ENCODE measurements at places on chromosomes 11 and 22.
A peak's percentile ranks its signal among the peaks of the same experiment; 100 is the strongest.

DNA sequence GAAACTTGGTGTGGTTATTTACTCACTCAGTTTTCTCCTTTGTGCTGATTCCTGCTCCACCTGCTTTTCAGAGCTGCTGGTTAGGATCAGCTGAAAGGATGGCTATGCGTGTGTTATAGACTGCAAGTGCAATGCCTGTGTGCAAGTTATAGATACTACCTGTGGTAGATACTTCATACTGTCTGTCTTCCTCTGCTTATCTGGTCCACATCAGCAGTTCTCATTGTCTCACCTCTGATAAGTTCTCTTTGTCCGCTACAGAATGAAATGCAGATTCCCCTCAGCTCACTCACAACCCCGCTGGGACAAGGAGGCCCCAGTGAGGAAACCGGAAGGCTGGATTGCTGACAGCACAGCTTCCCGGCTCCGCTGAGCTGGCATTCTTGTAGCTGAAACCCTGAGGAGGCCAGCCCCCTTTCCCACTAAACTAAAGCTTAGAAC is 37.5 kb upstream of the LYVE1 start:
- no peak for DNase-seq

- DNase-seq = no peak
Measured at GRCh38 chr22:24969560-24970301, 17.2 kb downstream of the KIAA1671 start.

DNA sequence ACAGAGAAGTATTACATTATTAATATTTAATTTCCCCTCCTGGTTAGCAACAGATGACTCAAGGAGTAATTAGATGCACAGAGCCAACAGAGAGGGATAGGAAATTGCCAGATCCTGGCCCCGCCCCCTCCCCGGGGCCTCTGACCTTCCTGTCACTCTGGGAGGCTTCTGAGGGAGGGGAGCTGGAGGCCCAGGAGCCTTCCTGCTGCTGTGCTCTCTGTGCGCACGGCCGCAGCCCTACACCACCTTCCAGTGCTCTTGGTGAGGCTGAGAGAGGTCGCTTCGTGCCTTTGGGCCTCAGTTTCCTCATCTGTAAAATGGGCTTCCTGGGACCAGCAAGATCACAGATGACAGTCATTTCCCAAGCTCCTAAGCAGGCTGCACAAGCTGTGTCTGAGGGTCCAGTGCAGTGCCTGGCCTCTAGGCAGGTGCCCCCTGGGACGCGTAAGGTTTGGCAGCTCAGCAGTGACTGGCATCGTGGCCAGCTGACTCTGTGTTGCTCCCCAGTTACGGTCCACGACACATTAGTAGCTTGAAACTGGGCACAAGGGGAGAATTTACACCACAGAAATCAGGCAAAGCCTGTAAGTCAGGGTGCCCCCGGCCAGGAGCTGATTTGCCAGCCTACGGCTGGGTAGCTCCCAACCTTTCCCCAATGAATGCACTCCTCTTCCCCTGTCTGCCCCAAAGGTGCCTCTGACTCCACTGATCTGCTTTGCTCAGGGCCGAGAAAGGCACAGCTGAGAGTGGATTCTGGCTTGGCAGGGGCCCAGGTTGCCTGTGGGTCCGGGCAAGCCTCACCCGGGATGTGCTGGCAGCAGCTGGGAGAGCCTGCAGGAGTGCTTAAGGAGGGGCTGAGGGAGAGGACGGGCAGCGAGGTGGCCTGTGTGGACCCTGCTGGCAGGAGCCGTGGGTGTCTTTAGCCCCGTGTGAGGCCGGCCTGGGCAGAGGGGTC is 2.3 kb downstream of the ADORA2A start:
- DNase-seq = no peak

DNA sequence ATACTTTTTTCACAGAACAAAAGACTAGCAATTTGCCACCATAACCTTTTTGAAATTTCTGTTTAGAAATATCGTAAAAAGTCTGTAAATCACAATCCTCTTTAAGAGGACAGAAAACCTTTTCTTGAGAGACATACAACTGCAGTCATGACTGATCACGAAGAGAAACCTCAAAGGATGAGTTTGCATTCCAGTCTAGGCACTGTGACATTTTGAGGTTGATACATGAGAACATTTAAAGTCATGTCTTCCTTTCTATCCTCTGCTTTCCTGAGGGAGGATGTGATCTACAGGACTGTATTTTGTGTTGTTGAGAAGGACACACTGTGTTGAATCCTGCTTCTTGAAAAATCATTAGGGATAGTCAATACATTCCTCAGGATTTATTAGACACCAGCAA is 476.7 kb upstream of the CCDC179 start:
- DNase-seq = no peak

DNA sequence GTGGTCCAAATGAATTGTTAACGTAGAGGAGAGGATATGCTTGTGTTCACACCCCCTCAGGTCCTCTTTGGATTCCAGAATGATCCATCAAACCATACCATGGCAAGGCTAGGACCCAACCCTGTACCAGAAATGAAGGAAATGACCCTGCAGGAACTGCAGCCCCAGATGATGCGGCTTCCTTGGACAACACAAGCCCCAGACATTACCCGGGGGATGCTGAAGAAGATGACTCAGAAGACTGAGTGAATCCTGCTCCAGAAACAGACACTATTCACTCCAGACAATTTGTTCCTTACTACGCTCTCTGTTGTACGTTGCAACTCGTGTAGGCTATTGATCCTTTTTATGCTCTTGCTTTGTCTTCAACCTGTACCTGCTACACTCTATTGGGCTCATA is 15.2 kb upstream of the MTMR2 start:
- no peak for DNase-seq

GRCh38 chr11:46560300-46560991 is 33.4 kb downstream of the AMBRA1 start:
- DNase-seq = peak; percentile 41

- no peak for DNase-seq
Measured at GRCh38 chr11:77244277-77245027, 57.0 kb downstream of the GDPD4 start.

DNA sequence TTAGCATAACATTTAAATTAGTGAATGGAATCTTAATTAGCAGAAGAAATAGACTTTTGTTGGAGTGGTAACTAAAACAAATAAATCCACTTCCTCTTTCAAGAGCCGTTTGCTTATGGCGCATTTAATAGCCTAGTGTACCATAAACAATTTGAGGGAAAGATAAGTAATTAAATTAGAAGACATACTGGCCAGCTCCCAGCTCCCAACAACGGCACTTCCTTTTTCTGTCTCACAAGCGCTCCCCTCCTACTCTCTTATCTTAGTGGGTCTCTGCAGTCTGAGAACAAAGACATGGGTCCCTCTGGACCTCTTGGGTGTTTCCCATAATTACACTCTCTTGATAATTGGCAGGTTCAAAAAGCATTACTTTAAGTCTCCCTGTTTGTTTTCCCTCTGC is 146.0 kb downstream of the OPCML start:
- DNase-seq = no peak

GRCh38 chr22:46561435-46561905 is 24.1 kb upstream of the CELSR1 start:
- DNase-seq = no peak

GRCh38 chr22:46482056-46482675 is 55.3 kb downstream of the CELSR1 start:
- no peak for DNase-seq

DNA sequence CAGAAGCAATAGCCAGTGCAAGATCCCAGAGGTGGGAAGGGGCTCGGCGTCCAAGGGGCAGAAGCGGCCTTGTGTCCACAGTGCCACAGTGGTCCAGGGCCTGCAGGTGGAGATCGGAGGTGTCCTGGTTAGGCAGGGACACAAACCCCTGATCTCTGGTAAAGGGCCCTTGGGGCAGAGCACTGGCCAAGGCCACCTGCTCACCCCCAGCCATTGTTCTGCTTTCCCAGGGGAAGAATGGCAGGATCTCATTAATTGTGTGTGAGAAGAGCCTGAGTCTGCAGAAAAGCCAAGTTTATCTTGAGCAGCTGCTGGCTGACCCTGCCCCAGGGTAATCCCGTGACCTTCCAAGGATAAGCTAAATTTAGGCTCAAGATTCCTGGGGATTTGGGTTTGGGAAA is 3.1 kb upstream of the CLDN5 start:
- DNase-seq = no peak

DNA sequence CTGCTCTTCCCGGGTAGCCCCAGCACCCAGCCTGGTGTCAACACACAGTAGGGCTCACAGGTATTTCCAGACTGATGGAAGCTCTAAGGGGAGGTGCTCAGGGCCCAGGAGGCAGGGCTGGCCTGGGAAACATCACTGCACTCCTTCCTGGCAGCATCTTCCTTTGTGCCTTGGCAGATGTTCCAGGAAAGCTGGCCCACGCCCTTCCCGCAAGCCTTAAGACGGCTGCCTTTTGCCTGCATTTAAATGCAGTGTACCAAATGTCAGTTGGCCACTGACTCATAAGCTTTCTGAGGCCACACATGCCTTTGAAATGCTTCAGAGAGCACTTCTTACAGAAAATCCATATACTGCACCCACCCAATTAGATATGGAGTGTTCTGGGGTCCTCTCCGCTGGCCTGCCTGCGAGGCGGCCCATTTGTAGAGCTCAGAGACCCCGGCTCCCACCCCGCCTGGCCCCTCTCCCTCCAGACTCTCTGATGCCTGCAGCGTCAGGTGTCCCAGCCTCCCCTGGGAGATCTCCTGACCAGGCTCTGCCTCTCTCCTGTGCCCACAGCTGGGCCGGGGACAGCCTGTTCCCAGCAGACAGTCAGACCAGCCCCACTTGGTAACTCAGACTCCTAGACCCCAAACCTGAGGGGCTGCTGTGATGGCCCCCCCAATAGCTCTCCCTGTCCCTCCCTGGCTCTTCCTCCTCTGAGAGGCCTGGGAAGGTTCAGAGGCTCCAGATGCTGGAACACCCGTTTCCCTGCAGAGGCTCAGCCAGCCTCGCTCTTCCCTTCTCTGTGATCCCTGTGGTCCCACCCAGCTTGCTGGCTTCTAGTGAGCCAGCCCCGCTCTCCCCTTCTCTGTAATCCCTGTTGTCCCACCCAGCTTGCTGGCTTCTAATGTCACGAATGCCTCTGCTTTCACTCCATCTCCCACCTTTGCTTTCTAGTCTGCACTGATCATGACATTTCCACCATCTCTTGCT is 47.6 kb upstream of the THY1 start:
- DNase-seq = no peak

DNA sequence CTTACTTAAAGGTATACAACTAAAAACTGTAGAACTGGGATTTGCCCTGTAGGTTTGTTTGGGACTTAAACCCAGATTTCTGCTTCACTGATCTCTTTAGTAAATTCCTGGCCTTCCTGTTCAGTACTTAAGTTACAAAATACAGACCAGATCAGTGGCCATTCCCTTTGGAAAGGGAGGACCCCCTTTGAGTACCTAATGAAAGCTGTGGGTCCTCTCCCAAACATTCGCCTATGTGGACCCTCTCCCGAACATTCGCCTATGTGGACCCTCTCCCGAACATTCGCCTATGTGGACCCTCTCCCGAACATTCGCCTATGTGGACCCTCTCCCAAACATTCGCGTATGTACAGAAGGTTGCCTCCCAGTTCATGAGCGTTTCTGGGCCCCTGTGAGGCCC is 10.3 kb downstream of the L3MBTL2 start:
- DNase-seq = no peak

GRCh38 chr22:38413085-38414008 is 41.7 kb downstream of the KCNJ4 start:
- DNase-seq = no peak
